ENCODE measurements at places on chromosomes 3 and 15. TPM values are rescaled to one million over a fixed set of nuclear protein-coding genes. Genes with fewer than 3 reads are reported as not detected.

DNA sequence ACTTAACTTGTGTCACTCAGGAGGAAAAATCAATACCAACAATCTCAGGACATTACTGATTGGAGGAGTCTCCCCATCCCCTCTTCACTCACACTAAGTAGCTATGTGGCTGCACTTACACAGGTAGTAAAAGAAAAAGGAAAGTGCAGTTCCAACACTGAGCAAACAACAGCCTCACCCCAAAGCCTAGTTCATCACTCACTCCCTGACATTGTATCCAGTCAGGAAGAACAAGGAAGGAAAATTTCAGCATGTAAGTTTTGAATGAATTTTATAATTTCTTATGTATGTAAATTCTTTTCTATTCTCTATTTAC, 273.4 kb downstream of the IGSF11 start:
- no peak for DNase-seq

NR1I2 gene
- 0.15 TPM for total RNA-seq

DNA sequence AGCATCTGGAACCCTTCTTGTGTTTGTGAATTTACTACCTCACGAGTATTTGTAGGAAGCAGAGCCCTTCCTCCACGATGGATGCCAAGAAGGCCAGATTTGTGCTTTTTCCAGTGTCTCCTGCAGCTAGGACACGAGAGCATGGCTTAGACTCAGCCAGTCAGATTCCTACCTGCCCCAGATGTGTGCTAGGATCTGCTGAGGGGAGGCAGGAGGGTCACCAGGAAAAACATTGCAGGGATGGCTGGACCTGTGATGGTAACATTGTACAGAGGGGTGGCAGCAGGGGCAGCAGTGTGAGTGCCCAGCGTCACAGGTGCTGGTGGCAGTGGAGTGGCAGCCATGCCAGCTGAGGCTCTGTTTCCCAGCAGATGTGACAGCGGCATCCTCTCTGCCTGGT, 285.3 kb downstream of the FAM43A start:
- no peak for DNase-seq

DNA sequence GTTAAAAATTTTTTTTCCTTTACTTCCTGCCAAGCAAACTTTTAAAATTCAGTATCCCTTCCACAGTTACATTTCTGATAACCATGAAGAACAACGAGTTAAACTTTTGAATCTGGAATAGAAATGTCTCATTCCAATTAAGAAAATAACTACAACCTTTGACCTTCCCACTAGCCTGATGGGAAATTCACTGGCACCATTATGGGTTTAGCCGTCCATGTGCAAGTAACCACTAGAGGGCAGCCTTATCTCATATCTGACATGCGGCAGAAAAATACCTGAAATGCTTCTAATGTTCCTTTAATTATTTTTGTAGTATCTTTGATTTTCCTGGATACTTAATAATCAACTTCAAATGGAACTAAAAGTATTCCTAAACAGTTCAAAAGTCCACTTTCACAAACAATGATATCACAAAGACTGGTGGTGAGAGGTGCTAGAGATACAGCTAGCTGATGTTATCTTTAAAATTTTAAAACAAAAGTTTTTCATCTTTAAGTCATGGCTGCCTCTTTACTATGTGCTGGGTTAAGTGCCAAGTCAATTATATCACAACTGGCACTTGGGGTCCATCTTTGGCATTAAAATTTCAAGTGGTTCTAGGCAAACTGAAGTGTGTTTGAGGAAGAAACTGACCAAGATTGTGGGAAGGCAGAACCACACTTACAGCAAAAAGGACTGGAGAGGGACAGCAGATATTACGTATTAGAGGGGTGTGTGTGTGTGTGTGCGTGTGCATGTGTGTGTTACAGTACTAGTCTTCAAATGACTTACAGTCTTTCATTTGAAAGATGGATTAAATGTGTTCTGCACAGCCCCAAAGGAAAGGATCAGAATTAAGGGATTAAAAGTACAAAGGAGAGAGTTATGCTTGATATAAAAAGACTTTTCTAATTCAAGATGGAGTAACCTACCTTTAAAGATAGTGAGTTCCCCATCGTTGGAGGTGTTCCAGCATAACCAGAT, 107.1 kb upstream of the ICE2 start:
- peak; percentile 34 for DNase-seq

GRCh38 chr3:49001155-49001554, 6.0 kb upstream of the WDR6 start:
- no peak for DNase-seq

FANCD2OS gene
- total RNA-seq = not detected

SLCO2A1 gene
- total RNA-seq = 12.6 TPM

- no peak for DNase-seq
These were observed 185.6 kb upstream of the ADAMTS9 start for GRCh38 chr3:64873400-64873799.

DNA sequence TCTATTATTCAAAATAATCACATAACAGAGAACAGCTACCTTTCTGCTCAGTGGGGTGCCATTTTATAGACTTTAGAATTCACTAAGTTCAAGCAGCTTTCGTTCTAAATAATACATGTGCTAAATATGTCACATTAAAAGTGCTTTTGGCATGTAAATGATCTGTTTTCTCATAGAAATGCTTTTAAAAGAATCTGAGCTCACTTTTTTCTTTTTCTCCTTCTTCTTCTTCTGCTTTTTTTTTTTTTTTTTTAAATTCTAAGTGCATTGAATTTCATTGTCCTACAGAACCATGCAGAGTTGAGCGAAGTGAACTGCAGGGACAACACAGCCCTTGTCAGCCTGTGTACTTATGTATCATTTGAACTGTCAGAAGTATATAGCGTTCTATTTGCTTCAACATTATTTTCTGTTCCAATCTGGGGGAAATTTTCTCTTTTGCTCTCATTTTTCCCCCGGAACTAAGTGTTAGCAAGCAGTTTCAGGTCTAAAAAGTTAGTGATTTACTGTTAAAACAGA, 193.8 kb upstream of the TMCO5A start:
- DNase-seq = no peak

DNA sequence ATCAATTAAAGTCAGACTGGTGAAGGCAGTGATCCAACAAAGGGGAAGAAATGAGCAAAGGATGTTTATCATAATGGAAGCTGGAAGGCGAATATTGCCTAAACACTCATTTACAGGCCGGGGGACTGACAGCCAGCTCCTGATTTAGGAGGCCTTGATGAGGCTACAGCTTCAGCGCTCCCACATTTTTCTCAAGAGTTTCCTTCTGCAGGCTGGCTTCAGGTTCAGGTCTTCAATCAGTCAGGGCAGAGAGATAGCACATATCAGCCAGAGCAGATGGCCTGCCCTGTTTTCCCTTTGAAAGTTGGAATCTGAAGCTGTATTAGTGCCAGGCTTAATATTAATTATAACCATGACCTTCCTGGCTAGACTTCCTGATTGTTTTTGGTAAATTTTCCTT, 218.9 kb downstream of the SV2B start:
- no peak for DNase-seq

- no peak for DNase-seq
These were observed 45.7 kb downstream of the ZBTB11 start for GRCh38 chr3:101631098-101631796.

GRCh38 chr3:75886971-75887526, 101.7 kb upstream of the ZNF717 start:
- no peak for DNase-seq

MAPKBP1 gene
- total RNA-seq = 20.5 TPM

OXSR1 gene
- 21.4 TPM for total RNA-seq

DNA sequence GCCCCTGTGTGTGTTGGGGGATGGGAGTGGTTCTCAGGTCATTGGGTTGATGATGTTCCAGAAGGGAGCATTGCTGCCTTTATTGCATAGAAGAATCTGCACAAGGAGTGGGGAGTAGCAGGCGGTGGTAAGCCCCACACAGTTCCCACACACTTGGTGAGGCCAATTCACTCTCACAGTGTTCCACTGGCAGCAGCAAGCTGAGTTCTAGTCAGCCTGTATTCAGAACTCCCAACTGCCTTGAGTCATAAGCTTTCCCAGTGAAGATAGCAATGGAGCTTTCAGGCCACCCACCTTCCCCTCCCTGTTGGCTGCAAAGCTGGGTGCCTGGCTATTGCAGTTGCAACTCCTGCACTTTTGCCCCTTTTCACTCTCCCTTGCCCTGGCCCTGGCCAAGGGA, 181.1 kb upstream of the RBMS3 start:
- DNase-seq = no peak

COL6A5 gene
- total RNA-seq = not detected

GRCh38 chr15:78211189-78211921, 23.0 kb downstream of the ACSBG1 start:
- peak; percentile 24 for DNase-seq

AP4E1 gene
- total RNA-seq = 7.2 TPM

MAGEL2 gene
- total RNA-seq = 0.15 TPM

DNA sequence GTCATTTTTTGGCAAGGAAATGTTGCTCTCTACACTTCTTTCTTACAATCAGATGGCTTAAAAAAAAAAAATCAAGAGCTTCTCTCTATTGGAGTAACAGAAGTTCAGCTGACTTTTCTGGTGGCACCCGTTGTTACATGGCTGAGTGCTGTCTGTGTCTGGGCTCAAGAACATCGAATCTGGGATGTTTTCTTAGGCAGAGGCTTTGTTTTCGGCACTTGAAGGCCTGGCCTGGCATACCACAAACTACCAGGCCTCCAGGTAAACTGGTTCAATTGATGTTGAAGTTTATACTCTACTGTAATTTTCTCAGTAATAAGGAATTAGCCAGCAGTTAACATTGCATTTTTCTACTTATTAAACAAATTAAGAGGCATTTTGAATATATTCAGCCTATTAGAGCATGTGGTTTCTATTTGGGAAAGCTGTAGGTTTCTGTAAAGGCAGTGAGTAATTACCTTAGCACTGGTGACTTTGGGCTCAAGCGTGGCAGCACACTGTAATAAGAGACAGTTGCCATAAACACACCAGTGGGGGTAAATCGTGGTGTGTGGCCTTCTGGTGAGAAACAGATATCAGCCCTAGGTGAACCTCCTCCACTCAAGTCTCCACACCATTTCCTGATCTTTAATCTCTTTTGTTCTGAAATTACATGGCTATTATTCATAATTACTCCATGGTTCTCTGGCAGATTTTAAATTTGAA, 544.7 kb downstream of the MECOM start:
- no peak for DNase-seq

- no peak for DNase-seq
These were observed 43.3 kb downstream of the TGFBR2 start for GRCh38 chr3:30649572-30650318.

- DNase-seq = no peak
These were observed 6.6 kb downstream of the CBLB start for GRCh38 chr3:105862217-105862616.

All from heart left ventricle (tissue), 16 donors.